ENCODE measurements at places on chromosomes 11 and 22.

GRCh38 chr11:87097582-87097981, 59.8 kb downstream of the TMEM135 start:
- DNase-seq: peak; percentile 1

- no peak for DNase-seq
Measured at GRCh38 chr11:70089631-70090030, 11.5 kb downstream of the ANO1 start.

GRCh38 chr11:71930556-71931244, 1.9 kb downstream of the RNF121 start:
- no peak for DNase-seq

GRCh38 chr11:64101461-64101860, 64.5 kb downstream of the MACROD1 start:
- DNase-seq: no peak

DNA sequence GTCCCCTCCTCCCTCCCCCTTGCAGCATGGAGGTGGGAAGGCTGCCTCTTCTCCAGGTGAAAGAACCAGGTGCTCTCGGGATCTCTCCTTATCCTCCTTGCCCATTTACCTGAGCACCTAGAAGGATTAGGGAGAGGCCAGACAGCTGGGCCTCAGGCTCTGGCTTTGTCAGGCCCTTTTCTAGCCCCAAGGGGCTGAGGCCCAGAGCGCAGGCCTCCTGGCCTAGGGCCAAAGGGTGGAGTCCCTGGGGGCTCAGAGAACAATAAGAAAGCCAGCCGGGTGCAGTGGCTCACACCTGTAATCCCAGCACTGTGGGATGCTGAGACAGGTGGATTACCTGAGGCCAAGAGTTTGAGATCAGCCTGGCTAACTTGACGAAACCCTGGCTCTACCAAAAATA, 5.4 kb upstream of the TTLL1 start:
- DNase-seq: no peak

- DNase-seq: no peak
Measured at GRCh38 chr22:42931421-42932196, 74.5 kb upstream of the ARFGAP3 start.

DNA sequence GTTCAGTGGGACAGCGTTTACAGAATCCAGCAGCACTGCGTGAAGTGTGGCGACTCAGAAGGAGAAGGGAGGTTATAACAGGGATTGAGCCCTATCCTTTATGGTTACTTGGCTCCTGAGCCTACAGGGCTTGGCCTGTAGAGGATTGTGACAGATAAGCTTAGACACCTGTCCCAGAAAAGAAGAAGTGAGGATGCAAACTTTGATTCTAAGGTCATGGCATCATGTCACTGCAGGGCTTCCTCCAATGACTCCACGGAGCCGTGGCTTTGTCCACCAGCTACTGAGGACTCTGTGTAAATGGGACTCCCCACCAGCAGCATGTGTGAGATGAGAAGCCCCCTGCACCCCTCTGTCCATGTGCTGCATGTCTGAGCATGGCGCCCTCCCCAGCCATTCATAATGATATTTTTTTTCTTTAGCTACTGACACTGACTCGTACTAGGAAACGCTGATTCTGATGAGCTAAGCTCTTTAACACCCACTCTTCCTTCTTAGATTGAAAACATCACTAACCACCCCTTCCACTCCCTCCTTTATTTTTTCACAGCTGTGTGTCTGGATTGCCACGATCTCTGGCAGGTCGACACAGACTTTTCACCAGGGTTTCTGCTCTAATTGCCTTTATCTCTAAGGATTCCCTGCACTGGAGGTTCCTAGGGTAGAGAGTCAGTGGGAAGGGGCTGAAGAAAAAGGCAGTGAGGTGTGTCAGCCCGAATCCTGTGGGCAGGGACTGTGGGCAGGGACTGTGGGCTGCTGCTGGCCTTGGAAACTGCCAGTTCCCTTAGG, 65.5 kb upstream of the TTC12 start:
- no peak for DNase-seq

- no peak for DNase-seq
Measured at GRCh38 chr11:96162816-96163499, 180.0 kb downstream of the MAML2 start.

DNA sequence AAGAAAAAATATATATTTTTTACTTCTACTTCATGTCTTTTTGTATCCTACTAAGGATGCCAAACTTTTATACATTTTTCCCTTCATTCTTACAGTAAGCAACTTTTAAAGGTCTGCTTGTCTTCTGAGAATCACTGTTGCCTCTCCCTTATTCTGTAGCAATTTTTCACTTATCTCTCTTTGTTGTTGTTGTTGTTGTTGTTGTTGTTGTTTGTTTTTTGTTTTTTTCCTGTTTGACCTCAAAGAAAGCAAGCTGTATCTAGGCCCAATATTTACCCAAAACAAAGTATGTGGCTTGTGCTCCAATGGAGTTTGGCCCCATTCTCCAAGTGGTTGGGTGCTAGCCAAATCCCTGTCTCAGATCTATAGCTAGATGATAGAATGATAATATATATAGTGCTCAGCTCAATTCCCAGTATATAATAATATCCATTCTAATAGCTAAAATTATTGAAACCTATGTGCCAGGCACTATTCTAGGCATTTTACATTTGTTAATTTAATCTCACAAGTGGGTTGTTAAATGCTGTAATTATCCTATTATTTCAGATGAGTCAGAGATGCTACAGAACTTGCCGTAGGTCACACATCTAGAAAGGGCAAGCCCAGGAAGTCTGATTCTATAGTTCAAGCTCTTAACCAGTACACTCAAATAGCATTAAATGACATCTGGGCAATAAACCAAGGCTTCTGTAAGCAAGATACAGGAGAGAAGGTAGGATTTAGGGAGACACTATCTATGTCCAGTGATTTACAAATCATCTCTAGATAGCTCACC, 205.1 kb upstream of the PITPNB start:
- DNase-seq: no peak

GRCh38 chr11:44687388-44687787, 39.4 kb upstream of the TSPAN18 start:
- no peak for DNase-seq

GRCh38 chr22:29151316-29151715, 54.4 kb upstream of the EMID1 start:
- no peak for DNase-seq

GRCh38 chr11:35011389-35011788, 95.0 kb downstream of the PDHX start:
- DNase-seq: no peak

DNA sequence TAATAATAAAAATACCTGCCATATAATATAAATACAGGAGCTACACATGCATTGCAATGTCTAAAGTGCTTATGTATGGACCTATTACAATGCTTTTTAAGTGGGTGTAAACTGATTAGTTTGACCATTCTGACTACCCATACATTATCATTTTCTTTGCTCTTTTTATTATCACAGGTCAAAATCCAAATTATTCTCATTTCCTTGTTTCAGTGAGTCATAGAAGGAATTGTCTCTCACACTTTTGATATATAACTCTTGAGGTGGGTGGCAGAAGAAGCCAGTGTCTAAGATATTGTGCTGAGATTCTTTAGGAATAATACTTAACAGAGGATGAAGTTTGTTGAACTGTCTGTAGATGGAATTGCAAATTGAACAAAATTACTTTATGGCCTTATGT, 35.6 kb downstream of the GAS2 start:
- no peak for DNase-seq

DNA sequence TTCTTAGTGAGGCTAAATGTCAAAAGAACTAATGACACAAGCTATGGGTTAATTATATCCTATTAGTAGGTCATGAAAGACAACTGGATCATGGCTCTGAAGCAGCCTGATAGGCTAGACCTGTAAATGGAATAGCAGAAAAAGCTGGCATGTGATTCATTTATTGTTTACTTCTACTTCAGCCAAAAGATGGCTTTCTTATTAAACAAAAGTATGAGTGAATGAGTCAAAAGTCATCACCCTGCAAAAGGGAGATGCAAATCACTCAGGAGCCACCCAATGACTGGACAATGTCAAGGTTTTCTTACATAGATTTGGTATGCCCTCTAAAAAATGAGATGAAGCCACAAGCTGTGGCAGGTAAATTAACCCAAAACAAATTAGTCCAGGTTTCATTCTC, 138.0 kb downstream of the TRPC6 start:
- DNase-seq: no peak

GRCh38 chr11:69193629-69194028, 37.9 kb downstream of the SMIM38 start:
- no peak for DNase-seq

GRCh38 chr11:118358071-118358470, 1.3 kb upstream of the UBE4A start:
- no peak for DNase-seq

DNA sequence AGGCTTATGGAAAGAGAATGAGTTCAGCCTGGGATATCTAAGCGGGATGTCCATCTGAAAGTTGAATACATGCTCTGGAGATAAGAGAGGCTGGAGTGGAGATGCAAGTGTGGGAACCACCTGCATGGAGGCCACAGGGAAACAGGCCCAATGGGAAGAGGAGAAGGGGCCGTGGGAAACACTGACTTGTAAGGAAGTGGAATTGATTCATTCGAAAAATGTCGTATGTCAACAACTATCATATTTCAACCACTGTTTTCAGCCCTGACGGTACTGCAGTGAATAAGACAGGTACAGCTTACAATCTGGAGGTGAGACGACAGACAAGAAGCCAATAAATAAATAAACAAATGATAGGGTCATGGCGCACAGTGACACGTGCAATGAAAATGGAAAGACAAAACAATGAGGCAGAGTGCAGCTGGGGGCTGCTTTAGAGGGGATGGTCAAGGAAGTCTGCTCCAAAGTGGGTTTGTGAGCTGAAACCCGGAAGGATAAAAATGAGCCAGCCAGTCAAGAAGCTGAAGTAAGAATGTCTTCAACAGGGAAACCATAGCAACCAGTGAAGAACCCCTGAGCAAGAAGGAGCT, 35.9 kb downstream of the EFCAB6 start:
- DNase-seq: no peak

GRCh38 chr11:65719871-65720210, 757 bp downstream of the RNASEH2C start:
- DNase-seq: no peak

GRCh38 chr11:7423946-7424345, 61.4 kb upstream of the OLFML1 start:
- no peak for DNase-seq

DNA sequence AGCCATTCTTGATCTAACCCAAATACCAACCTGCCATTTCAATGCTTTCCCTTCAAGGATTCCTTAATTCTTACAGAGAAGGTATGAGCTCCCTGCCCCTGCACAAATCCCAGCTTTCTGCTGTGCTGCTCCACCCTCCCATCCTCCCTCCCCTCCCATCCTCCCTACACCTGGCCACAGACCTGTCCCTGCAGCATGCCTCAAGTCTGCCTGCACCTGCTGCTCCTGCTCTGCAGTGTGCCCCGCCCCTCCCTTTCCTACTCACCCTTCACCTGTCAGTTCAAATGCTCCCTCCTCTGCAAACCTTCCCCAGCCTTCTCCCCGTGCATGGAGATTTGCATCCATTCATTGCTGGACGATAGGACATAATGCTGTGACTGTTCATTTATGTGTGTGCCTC, 139.9 kb upstream of the NARS2 start:
- no peak for DNase-seq

- DNase-seq: no peak
Measured at GRCh38 chr22:41338614-41339212, 37.4 kb downstream of the ZC3H7B start.
